Endothelial cell of umbilical vein (primary cell): ENCODE measurements at places on chromosomes 11 and 22. TPM values are rescaled to one million over a fixed set of nuclear protein-coding genes. Genes with fewer than 3 reads are reported as not detected.

Gene ART5
- not detected in 2 replicates for total RNA-seq

- DNase-seq = no peak
Measured at GRCh38 chr11:72239313-72239848, 4.6 kb downstream of the PHOX2A start.

DNA sequence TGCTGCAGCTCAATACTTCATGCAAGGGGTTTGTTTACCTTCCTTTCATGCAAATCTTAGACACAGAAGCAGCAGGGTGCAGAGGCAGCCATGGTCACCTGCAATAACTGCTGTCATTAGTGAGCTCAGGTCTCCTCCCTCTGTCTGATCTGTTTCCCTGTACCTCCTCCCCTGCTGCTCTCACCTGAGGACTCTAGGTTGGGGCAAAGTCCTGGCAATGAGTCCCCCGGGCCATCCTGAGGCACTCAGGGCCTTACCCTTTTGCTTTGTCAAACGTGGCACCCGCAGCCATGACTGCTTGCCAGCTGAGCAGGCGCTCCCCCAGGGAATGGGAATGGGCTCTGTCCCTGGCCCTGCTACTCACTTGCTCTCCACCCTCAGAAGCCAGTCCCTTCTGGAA, 3.9 kb downstream of the LRRC10B start:
- DNase-seq = no peak

GRCh38 chr11:13705710-13706109, 37.2 kb downstream of the FAR1 start:
- DNase-seq = no peak

Gene OR52N4
- not detected in 2 replicates for total RNA-seq

DNA sequence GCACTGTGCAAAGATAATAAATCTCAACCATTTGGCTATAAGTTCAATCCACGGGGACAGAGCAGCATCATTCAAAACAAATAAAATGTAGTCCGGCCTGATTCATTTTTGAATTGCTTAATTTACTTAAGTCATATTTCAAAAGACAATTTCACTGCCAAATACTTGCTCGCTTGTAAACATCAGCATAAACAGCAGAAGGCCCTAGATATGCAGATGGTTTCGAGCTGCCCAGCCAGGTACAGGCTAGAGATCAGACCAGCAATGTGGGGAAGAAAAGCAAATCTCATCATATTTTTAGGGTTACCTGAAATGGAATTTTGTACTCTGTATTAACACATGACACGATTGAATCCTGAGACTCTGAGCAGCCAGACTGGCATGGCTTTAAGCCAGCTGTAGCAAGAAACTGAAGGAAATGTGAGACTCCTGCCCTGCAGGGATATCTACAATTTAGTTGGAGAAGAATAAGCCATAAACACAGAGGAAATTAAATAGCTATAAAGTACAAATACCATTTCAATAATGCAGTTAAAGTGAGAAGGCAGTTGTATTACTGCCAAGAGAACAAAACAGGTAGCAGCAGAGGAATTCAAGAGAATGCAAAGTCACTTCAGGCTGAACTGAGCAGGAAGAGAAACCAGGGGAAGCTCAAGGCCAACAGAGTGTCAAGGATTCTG, 440.3 kb downstream of the ETS1 start:
- DNase-seq = peak; percentile 50

Gene VPREB1
- total RNA-seq = not detected in 2 replicates

DNA sequence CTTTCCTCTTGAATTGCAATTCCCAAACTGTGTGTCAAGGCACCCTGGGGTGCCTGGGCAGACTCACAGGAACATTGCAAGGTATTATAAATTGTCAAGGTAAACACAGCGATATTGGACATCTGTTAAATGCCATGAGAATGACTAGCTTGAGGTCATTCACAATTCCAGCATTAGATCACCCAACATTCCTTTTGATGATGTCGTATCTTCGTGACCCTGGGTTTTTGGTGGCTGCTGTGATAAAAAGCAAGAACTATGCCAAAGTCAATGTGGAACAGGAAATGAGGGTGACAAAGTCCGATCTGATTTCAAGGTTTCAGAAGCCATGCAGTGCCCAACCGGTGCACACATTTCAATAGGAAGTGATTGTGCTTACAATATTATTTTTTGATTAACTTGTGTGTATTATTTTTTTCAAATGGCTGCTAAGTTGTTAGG, 458.4 kb downstream of the MIAT start:
- DNase-seq = peak; percentile 91

Gene POTEH
- not detected in 2 replicates for total RNA-seq

DNA sequence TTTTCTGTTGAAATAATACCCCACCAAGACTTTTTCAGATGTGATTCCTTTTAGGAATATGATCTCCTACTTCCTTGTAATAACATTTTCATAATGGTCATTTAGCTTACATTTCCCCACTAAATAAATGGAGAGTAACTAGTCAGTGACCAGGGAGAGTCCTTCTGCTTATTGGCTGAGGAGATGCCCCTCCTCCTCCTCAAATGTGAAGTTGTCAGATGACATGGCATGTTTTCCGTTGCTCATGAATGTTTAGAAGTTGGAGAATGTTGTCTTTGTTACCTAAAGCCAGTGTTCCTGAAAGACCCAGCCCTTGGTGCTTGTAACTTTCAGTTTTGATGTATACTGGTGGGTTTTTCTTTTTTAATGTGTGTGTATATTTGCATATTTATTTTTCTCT, 38.2 kb downstream of the CSRP3 start:
- no peak for DNase-seq

DNA sequence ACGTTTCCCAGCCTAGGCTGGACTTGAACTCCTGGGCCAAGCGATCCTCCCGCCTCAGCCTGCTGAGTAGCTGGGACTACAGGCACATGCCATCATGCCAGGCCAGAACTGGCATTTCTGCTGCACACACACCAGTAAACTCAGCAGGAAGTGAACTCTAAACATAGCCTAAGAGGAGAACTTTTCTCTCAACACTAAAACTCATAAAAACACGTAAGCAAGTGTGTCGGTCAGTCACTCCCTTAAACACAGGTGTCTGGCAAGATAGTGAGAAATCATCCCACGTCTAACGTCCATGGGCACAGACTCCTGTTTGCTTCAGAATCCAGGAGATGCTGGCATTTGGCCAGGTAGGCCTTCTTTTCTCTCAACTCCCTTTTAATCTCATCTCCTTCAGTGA, 104.8 kb downstream of the RPL27A start:
- DNase-seq = no peak

DNA sequence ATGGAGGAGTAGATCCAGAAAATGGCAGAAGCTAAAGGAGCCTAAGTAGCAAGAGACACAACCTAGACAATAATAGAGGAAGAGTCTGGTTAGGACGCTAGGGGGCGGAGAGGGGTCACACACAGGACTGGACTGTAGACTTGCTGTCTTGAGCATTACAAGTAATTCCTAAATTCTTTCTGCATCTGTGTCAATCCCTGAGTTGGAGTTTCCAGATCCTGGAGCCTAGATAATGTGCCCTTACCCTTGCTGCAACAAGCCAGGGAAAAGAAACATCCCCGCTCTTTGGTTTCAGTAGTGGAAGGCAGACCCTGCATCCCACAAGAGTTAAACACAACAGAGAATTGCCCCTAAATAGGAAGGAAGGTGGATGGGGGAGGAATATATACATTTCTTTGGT, 14.9 kb upstream of the CCDC73 start:
- DNase-seq = peak; percentile 80

DNA sequence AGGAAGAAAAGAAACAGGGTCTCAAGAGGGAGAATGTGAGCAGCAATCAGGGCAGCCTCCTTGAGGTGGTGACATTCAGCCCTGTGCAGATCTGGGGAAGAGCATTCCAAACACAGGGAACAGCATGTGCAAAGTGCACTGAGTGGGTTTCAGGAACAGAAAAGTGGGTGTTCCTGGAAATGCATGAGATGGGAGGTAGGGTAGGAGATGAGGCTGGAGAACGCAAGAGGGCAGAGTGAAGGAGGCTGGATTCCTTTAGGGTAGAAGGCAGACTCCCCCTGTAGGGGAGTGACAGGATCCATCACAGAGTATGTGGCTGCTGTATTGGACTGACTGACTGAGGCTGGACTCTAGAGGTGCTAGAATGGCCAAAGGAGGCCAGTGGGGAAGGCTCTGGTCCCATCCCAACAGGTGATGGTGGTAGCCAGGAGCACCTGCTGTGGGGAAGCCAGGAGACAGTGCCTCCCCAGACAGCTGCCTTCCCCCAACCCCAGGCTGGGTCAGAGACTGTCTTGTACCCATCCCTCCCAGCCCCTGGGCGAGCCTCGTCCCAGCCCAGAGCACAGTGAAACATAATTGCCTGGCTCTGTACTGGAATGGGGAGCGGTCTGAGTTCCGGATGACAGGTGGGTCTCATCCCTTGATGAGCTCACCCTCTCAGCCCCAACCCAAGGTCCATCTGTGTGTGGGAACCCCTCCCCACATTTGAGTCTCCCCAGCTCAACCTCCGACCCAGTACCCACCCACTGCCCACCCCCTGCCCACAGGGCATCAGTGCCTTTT, 419.4 kb downstream of the MN1 start:
- DNase-seq = no peak

Gene BIRC3
- total RNA-seq = 0.60 and 1.4 TPM in 2 replicates

DNA sequence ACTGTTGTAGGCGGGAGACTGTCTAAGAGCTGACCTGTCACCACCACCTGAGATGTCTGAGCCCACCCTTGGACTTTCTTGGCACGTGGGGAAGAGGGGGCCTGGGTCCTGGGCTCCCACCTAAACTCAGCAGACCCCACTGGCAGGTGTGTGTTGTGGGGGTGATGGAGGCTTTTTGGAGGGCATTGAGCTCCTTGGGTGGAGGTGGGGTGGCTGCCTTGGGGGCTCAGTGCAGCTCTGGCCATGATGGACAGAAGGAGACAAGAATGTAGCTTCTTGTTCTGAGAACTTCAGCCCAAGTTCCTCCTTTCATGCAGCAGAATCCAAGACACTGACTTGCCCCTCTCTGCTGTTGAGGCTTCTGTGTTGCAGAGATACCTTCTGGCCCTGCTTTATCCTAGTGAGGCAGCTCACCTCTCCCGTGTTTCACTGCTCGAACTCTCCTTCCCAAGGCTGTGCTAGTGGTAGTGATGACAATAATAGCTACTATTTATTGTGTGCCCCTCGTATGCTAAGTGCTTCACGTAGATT, 116.6 kb upstream of the OR4B1 start:
- no peak for DNase-seq

- DNase-seq = peak; percentile 82
Measured at GRCh38 chr11:73072935-73073481, 69.1 kb downstream of the FCHSD2 start.

DNA sequence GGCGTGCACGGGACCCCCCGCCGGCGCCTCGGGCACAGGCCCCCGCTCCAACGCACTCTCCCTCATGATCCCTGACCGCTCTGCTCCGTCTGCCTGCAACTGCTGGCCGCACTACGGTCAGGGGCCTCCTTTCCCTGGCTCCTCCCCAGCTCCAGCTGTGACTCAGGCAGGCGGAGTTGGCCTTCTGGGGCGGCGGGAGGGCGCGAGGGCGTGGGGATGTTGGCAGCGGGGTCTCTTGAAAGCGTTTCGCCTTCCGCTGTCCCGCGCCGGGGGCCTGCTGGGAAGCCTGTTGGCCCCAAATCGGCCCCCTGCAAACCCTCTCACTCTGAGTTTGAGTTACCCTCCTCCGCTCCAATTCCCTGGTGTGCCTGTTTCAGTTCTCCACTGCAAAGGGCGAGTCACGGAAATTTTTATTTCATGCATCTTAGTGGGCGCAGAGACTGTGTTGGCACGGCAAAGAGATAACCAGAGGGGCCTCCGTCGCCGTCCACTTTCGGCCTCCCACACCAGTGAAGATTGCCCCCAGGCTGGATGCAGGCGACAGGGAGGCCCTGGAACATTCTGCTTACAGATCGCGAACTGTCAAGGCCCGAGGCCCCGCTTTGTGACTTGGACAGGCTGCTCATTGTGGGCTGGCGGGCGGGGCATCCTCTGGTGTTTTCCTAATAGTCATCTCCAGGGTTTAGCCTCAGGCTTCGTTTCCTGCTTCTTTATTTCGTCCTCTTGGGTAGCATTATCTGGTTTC, at the start of gene CAVIN3:
Gene CAVIN3, minus strand, starts transcription at position 91 of the 745 bp plus-strand sequence. Its CDS starts 25 bp downstream, at position 66.
- peak; percentile 79 for DNase-seq

DNA sequence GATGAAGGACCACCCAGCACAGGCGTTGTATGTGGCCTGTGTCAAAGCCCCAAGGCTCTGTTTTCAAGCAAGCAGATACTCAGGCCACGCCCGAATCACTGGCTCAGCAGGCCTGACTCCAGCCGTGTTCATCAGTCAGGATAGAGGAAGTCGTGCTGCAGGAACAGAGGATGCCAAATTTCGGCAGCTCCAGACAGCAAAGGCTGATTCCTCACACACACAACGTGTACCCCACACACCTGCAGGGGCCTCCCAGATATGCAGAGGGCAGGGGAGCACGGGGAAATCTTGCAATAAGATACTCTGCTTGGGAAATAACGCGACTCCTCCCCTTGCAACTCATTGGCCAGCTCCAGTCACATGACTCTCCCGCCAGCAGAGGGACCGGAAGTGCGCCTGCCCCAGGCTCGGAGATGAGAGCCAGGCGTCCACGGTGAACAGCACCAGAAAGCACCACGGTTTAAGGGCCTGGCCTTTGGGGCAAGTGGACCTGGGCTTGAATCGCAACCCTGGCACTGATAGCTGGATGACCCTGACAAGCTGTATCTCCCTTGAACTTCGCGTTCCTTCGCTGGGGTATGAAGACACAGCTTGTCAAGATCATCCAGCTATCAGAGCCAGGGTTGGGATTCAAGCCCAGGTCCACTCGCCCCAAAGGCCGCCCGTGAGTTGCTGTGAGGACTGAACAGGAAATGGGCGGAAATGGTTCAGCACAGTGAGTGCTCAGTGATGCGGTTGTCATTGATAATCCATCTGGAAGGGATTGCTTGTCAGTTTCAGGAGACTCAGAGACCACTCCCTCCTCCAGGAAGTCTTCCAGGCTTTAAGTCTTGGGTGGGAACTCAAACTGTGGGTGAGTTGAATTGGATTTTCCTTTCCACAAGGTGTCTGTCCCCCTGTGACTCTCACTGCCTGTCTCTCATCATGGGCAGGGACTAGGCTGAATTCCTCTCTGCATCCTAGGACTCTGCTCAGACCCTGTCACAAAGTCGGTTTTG, 88.5 kb downstream of the MYEOV start:
- no peak for DNase-seq

Gene PLET1
- total RNA-seq = not detected in 2 replicates

Gene SLC22A6
- not detected in 2 replicates for total RNA-seq

DNA sequence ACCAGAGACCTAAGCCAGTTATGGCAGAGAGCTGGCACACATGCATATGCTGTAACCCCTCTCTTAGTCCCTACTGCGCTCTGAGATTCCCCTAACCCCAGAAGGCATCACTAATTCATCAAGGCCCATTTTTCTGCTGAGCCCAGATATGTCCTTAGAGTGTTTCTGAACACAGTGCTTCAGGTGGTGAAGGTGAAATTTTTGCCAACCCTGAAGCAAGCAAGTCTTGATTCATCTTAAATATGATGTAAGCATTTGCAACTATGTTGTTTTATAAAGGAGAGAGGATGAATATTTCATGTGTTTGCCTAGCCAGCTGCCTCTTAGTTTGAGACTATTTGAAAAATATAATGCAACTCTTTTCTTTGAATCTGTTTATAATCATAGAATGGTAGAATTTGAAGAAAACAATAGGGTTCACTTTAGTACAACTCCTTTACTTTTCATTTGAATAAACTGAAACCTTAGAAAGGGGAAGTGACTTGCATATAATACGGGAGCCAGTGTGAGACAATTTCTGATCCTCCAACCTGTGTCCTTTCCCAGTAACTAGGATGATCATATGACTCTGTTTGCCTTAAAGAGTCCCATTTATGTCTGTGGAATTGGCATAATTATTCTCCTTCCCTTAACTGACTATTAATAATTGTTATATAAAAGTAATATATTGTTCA, 194.3 kb upstream of the MTNR1B start:
- no peak for DNase-seq

GRCh38 chr11:100555931-100556330, 131.2 kb upstream of the ARHGAP42 start:
- DNase-seq = no peak

Gene POU2AF3
- total RNA-seq = not detected in 2 replicates

Gene VSTM5
- not detected in 2 replicates for total RNA-seq

Gene ACCS
- total RNA-seq = 8.6 and 10.0 TPM in 2 replicates

Gene UPK2
- not detected in 2 replicates for total RNA-seq

Gene LRRN4CL
- 0.20 and 0.37 TPM in 2 replicates for total RNA-seq
